ENCODE measurements at places on chromosomes 16 and 17. TPM values are rescaled to one million over a fixed set of nuclear protein-coding genes. Genes with fewer than 3 reads are reported as not detected.

Gene ARSG
- total RNA-seq: 19.4 TPM

Gene CUEDC1
- total RNA-seq: 36.9 TPM

Gene OTOP3
- total RNA-seq: not detected

Gene CCL7
- total RNA-seq: not detected

Gene BLTP2
- total RNA-seq: 210 TPM

Gene FAAP100
- 37.1 TPM for total RNA-seq

GRCh38 chr17:42760652-42761581, at the start of gene RAMP2:
Gene RAMP2 (plus strand): TSS chr17:42761227. CDS start chr17:42761262, 35 bp downstream.
- no peak for DNase-seq

DNA sequence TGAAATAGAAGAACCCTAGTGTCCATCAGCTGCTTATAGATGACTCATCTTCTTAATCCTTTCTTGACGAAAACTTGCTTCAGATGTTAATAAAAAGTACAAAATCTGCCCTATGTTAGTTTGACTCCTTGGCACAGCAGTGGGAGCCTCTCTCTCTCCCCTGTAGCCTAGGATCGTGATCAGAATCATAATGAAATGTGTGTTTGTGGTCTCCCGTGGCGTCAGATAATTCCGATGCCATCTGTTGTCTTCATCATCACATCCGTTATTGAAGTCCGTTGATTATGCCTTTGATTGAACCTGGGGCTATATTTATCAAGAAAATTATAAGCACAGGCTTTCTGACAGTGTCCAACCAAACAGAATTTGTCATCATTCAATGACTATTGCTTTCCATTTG, 102.5 kb downstream of the BMERB1 start:
- no peak for DNase-seq

GRCh38 chr17:16882243-16882925, 89.5 kb downstream of the TNFRSF13B start:
- no peak for DNase-seq

- no peak for DNase-seq
These were observed 17.8 kb downstream of the ZSCAN32 start for GRCh38 chr16:3383045-3383448.

DNA sequence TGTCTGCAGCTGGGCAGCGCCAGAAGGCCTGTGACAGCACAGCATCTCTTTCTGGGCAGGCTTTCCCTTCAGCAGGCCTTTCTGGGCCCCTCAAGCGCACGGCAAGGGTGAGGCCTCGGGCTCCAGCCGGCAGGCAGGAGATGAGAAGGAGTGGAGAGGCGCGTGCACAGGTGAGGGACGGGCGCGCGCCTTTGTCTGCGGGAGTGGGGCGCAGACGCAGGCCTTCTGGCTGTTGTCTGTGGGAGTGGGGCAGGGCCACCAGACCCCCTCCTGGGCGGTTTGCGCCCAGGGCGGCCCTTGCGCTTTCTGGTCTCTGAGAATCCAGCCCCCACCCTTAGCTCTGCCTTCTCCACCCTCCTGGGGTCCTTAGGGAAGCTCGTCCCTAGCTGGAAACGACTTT, 6.5 kb downstream of the ZNF205 start:
- DNase-seq: no peak

GRCh38 chr16:75764154-75764768, 38.0 kb upstream of the CPHXL start:
- DNase-seq: peak; percentile 66

GRCh38 chr17:80270104-80270503, 9.5 kb downstream of the RNF213 start:
- no peak for DNase-seq

DNA sequence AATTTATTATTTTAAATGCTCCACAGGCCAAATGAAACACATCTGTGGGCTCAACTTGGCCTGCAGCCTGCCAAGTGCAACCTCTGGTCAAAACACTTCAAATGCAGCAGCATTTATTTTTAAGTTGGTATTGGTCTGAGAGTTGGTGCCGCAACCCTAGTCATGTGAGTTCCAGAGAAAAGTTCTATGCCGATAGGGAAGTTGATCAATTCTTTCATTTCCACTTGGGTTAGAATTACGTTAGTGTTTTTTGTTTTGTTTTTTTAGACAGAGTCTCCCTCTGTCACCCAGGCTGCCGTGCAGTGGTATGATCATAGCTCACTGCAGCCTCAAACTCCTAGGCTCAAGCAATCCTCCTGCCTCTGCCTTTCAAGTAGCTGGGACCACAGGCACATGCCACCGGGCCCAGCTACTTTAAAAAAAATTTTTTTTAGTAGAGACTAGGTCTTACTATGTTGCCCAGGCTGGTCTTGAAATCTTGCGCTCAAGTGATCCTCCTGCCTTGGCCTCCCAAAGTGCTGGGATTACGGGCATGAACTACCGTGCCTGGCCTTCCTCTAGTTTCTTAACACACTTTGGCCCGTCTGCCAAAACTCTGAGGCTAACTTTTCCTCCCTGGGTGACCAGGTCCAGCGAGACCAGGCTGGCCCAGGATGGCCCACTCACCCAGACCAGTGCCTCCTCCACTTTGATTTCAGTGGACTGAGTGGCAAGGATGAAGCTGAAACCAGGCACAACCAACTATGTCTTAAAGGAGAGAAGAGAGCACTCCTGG, 221.1 kb downstream of the MRTFB start:
- no peak for DNase-seq
